ENCODE measurements at places on chromosomes 13 and 19.
A peak's percentile ranks its signal among the peaks of the same experiment; 100 is the strongest.

DNA sequence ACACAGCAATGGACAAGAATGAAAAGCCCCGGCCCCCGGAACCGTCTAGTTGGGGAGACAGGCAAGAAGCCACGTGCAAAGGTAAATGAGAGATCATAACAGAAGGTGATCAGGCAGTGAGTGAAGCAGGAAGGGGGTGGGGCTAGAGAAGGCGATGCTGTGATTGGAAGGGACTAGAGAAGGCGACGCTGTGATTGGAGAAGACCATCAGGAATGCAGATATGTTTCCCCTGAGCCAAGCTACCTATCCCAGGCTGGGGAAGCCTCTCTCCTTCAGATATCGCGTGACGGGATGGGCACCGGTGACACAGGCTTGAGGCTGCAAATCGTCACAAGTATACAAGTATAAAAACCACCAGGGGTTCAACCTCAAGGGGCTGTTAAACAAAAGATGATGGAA lies 21.8 kb downstream of the DCAF15 start:
- peak; percentile 69 for DNase-seq

DNA sequence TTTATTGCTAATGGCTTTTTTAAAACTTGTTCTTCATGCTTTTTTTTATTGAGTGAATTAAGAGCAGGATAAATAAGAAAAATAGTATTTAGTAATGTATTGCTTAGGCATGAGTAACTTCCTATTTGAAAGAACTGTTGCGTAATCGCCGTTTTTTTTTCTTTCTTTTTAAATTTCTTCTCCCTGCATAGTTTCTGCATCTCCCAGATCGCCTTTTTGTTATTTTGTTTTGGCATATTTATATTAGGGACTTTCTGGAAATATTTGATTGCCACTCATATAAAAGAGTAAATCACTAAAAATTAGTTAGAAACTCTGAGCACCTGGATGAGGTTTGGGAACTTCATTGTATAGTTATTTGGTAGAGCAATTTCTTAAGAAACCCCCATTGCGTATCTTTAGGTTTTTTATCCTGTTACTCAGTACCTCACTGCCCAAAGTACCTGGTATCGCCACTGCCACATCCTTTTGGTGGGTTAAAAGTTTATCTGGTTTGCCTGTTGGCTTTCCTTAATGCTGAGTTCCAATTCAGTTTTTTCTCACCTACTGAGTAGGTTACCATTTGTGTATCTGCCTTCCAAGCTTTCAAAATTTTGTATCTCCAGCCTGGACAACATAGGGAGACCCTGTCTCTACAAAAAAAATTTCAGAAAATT lies 36.2 kb upstream of the LPAR6 start:
- no peak for DNase-seq

- DNase-seq = no peak
These were observed 5.8 kb downstream of the ZNF175 start for GRCh38 chr19:51576850-51577249.

GRCh38 chr19:24140099-24140498 lies 53.1 kb downstream of the ZNF254 start:
- DNase-seq = no peak

DNA sequence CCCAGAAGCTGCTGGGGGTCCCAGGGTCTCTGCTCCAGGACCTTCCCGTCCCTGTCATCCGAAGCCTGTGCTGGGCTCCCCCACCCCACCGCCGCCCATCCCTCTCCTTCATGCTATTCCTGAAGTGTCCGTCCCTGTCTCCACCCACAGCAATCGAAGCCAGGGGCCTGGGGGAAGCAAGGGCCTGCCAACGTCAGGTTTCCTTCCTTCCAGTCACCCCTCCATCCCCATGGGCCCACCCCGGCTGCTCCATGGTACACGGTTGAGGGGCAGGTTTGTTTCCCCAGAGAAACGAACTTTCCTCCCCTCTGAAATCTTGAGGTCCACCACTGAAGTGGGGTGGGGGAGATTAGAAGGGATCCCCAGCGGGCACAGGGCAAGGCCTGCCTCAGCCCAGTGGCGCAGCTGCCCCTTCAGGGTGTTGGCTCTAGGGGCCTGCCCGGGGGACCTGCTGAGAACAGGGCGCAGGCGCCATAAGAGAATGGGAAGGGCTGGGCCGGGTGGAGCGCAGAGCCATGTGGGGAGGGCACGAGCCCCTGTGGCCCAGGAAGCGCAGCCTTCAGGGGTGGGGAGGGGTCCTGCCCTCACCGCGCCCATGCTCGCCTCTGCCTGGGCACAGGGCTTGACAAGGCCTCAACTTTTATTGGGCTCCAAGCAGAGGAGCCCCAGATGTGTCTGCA lies 16.1 kb downstream of the CEBPG start:
- no peak for DNase-seq

DNA sequence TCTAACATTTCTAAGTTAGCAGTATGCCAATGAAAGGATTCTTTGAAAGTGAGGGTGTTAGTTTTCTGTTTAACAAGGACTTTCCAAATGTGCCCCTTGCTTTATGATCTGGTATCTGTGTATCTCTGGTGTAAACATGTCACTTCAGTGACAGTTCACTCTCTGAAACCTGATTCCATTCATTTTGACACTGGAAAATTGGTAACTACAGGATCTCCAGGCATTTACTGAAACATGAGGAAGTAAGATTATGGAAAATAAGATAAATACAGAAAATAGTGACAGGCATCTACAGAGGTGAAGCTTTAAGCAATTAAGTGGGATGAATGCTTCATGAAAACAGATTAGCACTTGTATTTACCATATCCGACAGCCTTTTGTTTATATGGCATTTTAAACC lies 101.6 kb upstream of the MYO16 start:
- DNase-seq = no peak

GRCh38 chr19:3006075-3006767 lies 22.9 kb downstream of the TLE2 start:
- no peak for DNase-seq

- DNase-seq = peak; percentile 46
These were observed 40.5 kb downstream of the MAU2 start for GRCh38 chr19:19361075-19361594.

GRCh38 chr19:808423-808775 lies 11.1 kb downstream of the PTBP1 start:
- no peak for DNase-seq

DNA sequence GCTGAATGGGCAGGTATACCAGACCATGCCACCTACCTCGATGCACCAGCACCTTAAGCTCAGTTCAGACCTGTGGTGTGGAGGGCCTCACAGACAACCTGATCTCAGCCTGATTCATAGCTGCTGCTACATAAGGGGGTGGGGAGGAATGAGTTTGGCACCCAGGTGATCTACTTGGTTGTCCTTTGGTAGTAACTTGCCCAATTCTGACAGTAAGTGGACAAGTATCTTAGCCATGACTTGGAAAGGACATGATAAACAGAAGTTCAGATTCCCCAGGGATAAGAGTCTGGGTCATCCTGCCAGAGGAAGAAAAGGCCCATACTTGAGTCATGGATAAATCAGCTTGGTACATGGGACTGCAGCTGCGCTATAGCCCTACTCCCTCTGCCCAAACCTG lies 28.4 kb upstream of the SOHLH2 start:
- DNase-seq = no peak

DNA sequence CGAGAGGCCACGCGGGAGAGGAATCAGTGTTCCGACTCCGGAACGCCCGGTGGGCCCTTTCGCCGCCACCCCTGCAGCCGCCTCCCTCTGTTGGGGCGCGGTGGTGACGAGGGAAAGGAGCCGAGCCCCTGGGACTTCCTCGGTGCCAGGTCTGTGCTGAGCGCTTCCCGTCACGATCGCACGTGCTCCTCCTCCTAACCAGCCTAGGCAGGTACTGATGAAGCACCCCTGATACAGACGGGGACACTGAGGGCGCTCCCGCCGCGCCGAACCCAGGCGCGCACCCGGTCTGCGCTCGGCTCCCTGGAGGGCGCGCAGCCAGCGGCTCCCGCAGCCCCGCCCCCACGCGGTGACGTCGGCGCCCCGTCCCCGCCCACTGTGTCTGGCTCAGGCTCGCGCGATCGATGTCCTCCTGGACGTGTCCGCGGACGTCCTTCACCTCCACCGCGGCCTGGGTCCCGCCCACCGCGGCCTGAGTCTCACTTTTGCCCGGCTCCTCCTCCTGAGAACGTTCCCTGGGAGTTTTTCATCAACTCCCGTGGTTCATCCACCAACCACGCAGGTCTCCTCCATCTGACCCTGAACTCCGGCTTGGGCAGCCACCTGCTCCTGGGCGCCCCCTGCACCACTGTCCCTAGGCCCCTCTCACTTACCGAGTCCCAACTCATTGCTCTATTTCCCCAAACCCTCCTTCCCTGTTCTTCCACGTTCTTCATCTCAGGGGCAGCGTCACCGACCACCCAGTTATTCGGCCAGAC lies 2.6 kb upstream of the KLK15 start:
- DNase-seq = no peak

- DNase-seq = no peak
These were observed 11.5 kb downstream of the CFD start for GRCh38 chr19:870963-871401.

DNA sequence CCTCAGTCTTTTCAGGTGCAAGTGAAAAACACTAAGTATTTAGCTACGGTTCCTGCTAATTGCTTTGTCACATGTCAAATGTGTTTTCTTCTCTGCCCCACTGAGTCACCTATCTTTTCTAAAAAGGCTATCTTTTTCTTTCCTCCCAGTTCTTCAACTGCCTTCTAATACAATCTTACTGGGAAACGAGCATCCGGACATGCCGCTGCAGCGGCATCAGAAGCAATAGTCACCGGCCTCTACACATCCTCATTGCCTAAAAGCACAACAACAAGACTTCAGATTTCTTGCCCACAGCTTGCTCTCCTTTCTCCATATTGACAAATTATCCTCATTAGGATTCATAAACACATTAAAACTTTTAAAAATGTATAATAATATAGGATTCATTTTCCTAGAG lies 1.2 kb downstream of the PCDH9 start:
- no peak for DNase-seq

GRCh38 chr19:36093687-36094086 lies 17.3 kb upstream of the OVOL3 start:
- no peak for DNase-seq

- DNase-seq = no peak
These were observed 872.0 kb upstream of the GPC6 start for GRCh38 chr13:92354583-92354982.

DNA sequence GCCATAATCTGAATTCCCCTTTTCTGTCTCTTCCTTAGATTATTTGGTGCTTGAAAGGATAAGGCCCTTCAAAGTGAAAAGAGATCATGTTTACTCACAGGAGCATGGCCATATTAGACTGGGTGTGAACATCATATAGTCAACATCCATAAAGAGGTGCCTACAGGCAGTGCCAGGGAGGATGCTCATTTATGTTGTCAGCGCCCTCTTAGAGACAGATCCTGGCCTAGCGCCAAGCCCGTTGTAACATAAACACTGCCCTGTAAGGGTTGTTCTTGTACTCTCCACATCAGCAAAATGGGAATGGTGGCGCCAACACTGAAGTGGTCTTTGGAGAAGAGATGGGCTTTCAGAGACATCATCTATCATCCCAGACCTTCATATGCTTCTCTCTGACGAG lies 16.1 kb downstream of the PCDH8 start:
- DNase-seq = no peak

GRCh38 chr13:35225582-35225981 lies 250.9 kb downstream of the MAB21L1 start:
- no peak for DNase-seq

DNA sequence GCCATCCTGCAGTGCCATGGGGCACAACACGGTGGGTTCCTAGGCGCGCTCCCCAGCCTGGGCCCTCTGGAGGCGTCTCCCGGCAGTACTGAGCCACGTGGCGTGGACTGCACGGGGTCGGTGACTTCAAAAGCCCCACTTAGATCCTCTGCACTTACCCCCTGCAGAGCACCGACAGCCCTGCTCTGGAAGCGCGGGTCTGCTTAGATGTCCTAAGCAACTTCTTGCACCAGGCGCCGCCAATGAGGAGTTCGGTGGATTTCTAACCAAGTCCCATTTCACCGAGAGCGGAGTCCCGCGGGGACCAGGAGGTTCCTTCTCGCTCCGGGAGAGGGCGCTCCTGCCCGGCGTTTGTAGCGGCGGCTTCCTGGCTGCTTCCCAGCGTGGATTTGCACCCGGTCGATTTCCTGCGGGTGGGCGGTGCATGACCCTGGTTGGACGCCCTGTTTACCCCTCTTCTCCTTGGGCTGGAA lies 25.2 kb upstream of the ZNF845 start:
- DNase-seq = no peak

DNA sequence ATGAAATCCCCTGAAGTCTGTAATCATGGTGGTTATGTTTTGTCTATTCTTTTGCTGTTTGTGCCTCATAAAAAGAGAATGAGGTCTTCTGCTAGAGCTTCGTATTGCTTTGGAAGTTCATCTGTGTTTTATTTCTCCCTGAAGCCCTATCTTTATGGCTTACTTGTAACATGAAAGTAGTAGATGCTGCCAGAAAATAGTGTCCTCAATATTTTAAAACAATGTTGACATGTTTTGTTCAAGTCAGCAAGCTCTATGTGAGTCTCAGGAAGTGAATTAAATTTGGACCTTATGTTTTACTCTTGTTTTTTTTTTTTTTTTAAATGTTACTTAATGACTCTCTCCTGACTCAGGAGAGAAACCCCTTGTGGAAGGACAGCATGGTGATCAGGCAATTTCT lies 130.5 kb downstream of the B3GLCT start:
- DNase-seq = no peak

DNA sequence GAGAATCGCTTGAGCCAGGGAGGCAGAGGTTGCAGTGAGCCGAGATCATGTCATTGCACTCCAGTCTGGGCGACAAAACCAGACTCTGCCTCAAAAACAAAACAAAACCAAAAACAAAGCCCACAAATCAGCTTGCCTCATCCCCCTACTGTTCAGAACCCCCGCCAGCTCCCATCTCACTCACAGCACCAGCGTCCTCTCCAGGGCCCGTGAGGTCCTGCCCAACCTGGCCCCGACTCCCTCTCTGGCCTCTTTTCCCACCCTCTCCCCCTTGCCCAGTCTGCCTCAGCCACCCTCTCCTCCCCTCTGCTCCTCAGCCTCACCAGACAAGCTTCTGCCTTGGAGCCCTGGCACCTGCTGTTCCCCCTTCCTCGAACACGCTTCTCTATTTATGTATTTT lies 3.8 kb downstream of the SLC8A2 start:
- no peak for DNase-seq

- DNase-seq = no peak
These were observed at the start of gene ZNF99 for GRCh38 chr19:22783651-22784410. Gene ZNF99 (minus strand): TSS chr19:22784151. CDS start chr19:22784016, 135 bp downstream.

- no peak for DNase-seq
These were observed 7.3 kb upstream of the RANBP3 start for GRCh38 chr19:5985098-5985783.

GRCh38 chr13:34256236-34256635 lies 438.3 kb downstream of the RFC3 start:
- no peak for DNase-seq

GRCh38 chr13:74062933-74063332 lies 71.3 kb downstream of the KLF12 start:
- DNase-seq = no peak

GRCh38 chr13:100694722-100695508 lies 20.3 kb upstream of the TMTC4 start:
- DNase-seq = no peak

GRCh38 chr19:29978080-29978479 lies 36.0 kb downstream of the URI1 start:
- DNase-seq = no peak

- DNase-seq = no peak
These were observed 44.7 kb upstream of the GPI start for GRCh38 chr19:34320277-34320676.

All from stimulated activated naive CD4-positive, alpha-beta T cell (primary cell).